ENCODE measurements at places on chromosomes 11 and 22.

DNA sequence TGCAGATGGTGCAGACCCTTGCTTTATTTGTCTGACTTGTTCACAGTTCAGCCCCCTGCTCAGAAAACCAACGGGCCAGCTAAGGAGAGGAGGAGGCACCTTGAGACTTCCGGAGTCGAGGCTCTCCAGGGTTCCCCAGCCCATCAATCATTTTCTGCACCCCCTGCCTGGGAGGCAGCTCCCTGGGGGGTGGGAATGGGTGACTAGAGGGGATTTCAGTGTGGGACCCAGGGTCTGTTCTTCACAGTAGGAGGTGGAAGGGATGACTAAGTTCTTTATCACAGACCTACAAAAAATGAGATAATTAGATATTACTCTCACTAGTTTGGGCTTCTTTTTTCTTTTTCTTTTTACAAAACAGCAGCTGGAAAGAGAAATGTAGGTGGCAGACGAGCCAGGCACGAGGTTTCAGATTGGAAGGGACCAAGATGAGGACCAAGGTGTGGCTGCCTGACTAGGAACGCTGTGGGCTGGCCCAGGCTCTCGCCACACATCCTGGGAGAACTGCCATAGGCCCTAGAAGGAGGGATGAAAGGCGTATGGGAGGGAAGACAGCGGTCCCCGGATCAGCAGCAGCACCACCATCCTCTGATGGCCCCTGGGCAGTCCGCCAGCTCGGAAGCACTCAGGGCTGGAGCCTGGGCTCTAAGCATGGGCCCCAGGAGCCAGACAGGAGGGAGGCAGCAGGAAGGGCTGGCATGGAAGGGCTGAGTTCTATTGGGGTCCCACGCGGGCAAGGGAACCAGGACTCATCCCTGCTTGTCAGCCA, 14.2 kb downstream of the TXN2 start:
- no peak for DNase-seq

DNA sequence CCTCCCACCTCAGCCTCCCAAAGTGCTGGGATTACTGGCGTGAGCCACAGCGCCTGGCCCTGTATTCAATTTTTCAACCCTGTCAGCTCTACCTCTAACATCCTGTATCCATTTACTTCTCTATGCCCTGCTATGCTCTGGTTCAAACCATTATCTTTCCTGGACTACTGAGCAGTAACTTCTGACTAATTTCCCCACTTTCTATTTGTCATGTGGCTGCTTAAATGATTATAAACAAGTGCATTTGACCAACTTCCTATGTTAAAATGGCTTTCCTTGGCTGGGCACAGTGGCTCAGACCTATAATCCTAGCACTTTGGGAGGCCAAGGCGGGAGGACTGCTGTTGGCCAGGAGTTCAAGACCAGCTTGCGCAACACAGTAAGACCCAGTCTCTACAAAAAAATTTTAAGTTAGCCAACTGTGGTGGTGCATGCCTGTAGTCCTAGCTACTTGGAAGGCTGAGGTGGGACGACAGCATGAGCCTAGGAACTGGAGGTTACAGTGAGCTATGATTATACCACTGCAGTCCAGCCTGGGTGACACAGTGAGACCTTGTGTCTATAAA, 2.1 kb downstream of the MED19 start:
- no peak for DNase-seq

GRCh38 chr11:122804796-122805195, 33.5 kb upstream of the CRTAM start:
- DNase-seq = no peak

GRCh38 chr22:35418088-35418487, 18.1 kb downstream of the MCM5 start:
- no peak for DNase-seq

- DNase-seq = no peak
Measured at GRCh38 chr11:65793144-65793581, 6.3 kb downstream of the OVOL1 start.

- no peak for DNase-seq
Measured at GRCh38 chr22:25193548-25193947, 6.1 kb upstream of the CRYBB3 start.

GRCh38 chr22:33601062-33601461, 319.2 kb downstream of the LARGE1 start:
- no peak for DNase-seq

- DNase-seq = no peak
Measured at GRCh38 chr22:22657712-22658111, 13.3 kb downstream of the GGTLC2 start.

- DNase-seq = no peak
Measured at GRCh38 chr22:33081686-33082590, 23.8 kb upstream of the SYN3 start.

DNA sequence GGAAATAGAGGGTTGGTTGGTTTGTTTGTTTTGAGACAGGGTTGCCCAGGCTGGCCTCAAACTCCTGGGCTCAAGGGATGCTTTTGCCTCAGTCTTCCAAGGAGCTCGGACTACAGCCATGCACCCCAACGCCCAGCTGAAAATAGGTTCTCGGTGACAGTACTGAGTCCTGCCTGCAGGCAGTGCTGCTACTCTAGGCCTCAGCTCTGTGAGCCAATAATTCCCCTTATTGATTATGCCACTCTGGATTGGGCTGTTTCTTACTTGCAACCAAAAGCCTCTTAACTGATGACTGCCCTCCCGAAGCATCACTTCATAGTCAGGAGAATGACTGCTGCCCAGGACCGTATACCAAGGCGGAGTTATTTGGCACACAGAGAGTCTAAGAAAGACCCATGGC, 1.2 kb upstream of the C11orf16 start:
- DNase-seq = no peak

DNA sequence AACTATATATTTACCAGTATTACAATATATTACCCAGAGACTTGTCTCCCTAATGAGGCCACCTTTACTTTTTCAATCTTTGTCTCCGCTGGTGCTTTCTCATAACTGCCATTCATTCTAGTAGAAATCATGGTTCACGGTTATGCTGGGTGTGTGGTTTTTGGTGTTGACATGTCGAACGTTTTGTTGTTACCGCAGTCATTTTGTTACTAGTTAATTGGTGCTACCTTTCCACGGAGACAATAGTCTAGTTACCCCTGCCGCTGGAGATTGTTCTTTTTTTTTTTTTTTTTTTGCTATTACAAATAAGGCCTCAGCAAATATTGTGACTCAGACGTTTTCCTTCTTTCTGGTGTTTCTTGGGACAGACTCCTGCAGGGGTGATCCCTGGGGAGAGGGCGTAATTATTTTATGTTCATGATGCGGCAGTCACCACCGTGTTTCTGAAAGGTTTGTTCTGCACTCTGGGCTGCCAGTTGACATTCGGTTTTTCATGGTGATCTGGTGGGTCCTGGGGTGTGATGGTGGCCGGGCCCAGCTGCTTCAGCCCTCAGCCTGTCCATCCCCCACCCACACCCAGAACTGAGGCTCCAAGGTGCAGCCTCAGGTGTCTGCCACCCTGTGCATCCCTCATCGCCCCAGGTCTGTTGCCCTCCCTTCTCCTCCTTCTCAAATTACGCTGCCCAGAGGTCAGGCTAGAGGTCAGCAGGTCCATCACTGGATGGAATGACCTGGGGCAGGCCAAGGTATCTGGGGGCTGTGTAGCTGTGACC, 28.6 kb downstream of the LRP5 start:
- no peak for DNase-seq

DNA sequence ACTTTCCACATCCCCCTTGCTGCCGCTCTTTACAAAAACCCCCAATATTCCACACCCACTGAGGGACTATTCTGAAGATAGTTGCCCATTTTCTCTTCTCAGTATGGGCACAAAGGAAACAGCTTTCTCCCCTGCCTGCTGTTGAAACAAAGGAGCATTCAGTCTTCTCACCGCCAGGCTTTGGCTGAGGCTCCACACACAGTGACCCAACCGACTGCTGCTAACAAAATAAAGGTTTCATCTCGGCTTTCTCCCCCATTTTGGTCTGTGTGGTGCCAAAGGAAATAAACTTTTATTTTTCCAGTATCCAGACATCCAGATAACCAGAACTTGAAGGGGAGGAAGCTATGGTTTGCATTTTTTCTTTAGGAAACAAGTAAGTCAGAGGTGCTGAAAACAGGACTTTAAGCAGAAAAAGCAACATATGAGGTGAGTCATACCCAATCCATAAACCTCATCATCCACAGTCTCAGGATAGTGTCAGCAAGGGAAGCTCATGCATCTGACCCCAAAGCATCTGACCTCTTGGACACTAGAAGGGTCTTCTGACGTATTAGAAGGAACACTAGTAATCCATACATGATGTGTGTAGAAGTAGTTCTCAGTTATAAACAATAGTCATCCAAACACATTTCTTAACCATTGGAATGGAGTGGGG, 6.4 kb downstream of the CLMP start:
- DNase-seq = peak; percentile 47

Data from left forelimb (tissue), 1 donor.